Naive thymus-derived CD4-positive, alpha-beta T cell (primary cell): ENCODE measurements at places on chromosomes 5 and 9. TPM values are rescaled to one million over a fixed set of nuclear protein-coding genes. Genes with fewer than 3 reads are reported as not detected.

Gene KCTD16
- total RNA-seq, result not detected

Gene KDM3B
- total RNA-seq, result 88.3 TPM

Gene ORM2
- not detected for total RNA-seq

Gene CKMT2
- not detected for total RNA-seq

Gene SLIT3
- not detected for total RNA-seq
